ENCODE measurements at places on chromosomes 16 and 17.

- DNase-seq, result no peak
These were observed 26.1 kb upstream of the HOXB13 start for GRCh38 chr17:48754500-48755261.

- no peak for DNase-seq
These were observed 25.5 kb downstream of the FOXK2 start for GRCh38 chr17:82545071-82545462.

- no peak for DNase-seq
These were observed 11.3 kb upstream of the RNF157 start for GRCh38 chr17:76251478-76252039.

GRCh38 chr17:19664136-19664820 lies 15.7 kb downstream of the ALDH3A2 start:
- DNase-seq, result no peak

DNA sequence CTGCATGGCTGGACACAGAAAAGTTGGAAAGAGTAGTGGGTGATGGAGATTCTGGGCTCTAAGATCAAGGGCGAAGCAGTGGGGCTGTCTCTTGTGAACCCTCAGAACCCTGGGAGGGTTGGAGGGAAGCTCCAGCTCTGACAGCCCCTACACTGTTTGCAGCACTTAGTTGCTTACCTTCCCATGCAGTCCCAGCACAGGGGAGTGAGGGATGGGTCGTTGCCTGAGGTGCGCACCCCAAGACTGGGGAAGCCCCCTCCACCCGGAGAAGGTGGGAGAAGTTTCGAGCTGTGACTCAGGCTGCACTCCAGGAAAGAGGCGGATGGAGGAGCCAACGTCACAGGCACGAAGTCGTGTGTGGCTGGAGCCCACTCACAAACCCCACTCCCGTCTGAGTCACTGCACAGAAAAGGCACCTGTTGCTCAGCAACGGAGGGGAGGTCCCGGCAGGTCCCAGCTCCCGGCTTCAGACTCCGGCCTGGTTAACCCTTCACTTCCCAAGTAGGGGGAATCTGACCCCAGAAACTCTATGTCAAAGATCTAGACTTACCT lies 60.1 kb downstream of the AIPL1 start:
- DNase-seq, result no peak

- no peak for DNase-seq
These were observed 62.6 kb downstream of the ZFHX3 start for GRCh38 chr16:72985148-72985941.

DNA sequence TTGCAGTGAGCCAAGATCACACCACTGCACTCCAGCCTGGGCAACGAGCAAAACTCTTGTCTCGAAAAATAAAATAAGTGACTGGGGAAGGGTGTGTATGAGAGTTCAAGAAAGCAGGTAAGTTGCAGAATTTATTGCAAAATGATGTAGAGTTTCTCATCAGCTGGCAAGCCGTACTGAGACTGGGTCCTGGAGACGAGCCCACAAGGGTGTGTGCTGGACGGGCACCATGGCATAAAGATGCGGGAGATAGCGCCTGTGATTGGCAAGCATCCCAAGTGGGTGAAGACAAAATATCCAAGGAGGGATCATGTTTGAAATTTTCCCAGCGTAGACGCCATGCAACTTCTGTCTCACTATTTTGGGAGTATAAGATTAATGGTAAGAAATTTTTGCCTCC lies 59.4 kb downstream of the WNT3 start:
- DNase-seq, result no peak

GRCh38 chr16:88331989-88332920 lies 50.5 kb upstream of the ZNF469 start:
- no peak for DNase-seq

GRCh38 chr17:58387834-58388233 lies 29.5 kb downstream of the RNF43 start:
- no peak for DNase-seq

- DNase-seq, result no peak
These were observed 108.3 kb downstream of the RBFOX1 start for GRCh38 chr16:7440886-7441400.

DNA sequence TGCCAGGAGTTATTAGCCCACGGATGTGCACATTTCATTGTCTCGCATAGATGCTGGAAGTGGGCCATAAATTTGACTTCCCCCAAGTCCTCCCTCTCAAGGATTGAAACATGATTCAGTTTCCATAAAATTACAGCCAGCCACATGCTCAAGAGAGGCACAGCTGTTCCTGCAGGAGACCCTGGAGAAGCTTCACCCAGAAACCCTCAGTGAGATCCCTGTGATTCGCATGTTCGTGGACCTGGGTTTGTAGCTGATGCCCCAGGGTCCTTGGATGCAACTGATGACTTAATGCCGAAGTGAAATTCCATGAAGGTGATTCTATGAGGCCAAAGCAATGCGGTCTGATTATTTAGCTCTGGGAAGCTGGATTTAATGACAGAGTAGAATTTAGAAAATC lies 24.7 kb upstream of the AQP8 start:
- no peak for DNase-seq

- DNase-seq, result no peak
These were observed 84.6 kb upstream of the PMFBP1 start for GRCh38 chr16:72256398-72257066.

DNA sequence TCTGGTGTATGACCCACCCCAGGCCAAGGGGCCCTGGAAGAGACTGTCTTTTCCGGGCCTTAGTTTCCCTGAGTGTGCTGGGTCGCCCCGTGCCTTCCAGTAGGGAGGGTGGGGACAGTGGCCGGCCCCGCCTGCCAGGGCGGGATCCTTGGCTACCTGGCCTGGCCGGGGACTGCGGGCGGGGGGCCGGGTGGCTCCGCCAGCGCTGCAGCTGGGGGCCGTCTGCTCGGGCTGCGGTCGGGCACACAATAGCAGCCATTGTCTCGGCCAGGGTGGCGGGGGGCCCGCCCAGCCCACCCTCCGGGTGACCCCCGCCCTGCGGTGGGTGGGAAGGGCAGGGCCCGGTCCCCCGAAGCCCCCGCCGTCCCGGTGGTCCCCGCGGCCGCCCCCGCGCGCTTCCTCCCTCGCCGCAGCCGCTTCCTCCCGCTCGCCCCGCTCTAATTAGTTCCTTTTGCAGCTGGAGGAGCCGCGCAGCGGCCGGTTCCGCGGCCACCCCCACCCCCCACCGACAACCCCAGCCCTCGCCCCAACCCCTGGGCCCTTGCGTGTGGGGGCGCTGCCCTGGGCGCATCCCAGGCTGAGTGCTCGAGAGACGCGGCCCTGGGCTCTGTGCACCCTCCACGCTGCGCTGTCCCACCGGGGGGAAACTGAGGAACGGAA lies 11.6 kb downstream of the GLIS2 start:
- DNase-seq, result no peak

GRCh38 chr17:62800585-62800984 lies 7.5 kb downstream of the MARCHF10 start:
- DNase-seq, result no peak

GRCh38 chr16:66513111-66513723 lies 36.7 kb downstream of the TK2 start:
- no peak for DNase-seq

- DNase-seq, result no peak
These were observed 17.0 kb upstream of the TMEM132E start for GRCh38 chr17:34562387-34562786.

- no peak for DNase-seq
These were observed 53.1 kb upstream of the CHMP6 start for GRCh38 chr17:80938556-80938955.

DNA sequence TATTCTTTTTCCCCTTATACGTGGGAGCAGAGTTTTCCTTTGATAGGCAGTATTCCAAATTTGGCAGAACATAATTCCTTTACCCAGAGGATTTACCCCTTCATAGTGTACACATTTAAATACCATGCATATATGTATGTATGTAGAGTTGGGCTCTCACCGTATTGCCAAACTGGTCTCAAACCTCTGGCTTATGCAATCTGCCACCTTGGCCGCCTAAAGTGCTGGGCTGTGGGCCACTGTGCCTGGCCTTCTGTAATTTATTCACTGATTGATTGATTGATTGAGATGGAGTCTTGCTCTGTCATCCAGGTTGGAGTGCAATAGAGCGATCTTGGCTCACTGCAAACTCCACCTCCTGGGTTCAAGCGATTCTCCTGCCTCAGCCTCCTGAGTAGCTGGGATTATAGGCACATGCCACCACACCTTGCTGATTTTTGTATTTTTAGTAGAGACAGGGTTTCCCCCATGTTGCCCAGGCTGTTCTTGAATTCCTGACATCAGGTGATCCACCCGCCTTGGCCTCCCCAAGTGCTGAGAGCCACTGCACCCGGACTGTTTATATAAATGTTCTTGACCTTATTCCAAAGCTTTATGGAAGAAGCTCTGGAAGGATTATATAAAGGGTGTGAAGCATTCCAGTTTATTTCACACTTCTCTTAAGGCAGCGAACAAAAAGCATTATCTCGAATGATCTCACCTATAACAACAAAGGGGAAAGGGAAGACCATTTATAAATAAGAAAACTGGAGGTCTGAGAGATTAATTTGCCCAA lies 14.9 kb downstream of the GLG1 start:
- no peak for DNase-seq

- DNase-seq, result no peak
These were observed 189.0 kb downstream of the ZFHX3 start for GRCh38 chr16:72858665-72859493.

- no peak for DNase-seq
These were observed 2.5 kb downstream of the TTLL6 start for GRCh38 chr17:48814504-48814903.

DNA sequence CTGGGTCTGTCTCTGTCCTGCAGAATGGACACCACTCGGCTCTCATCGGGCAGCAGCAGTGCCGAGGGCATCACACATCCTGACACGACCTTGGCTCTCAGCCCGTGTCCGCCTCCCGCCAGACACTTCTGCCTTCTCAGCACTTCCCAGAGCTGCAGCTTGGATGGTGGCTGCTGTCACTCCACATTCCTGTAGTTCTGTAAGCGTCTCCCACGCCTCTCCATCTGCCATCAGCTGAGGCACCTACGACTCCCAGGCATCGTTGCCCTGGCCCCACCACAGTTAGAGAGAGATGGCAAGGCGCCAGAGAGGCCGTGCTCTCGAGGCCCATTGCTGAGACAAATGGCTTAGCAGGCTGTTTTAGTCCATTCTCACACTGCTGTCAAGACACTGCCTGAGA lies 195.9 kb upstream of the CHMP6 start:
- DNase-seq, result no peak

- no peak for DNase-seq
These were observed 39.3 kb upstream of the IRX6 start for GRCh38 chr16:55284718-55285099.

All from stimulated activated CD8-positive, alpha-beta memory T cell treated with anti-CD3 and anti-CD28 coated beads, Interleukin-2, amount 100 ng/mL, for 1 hour (primary cell).